ENCODE measurements at places on chromosomes 2 and 18.

DNA sequence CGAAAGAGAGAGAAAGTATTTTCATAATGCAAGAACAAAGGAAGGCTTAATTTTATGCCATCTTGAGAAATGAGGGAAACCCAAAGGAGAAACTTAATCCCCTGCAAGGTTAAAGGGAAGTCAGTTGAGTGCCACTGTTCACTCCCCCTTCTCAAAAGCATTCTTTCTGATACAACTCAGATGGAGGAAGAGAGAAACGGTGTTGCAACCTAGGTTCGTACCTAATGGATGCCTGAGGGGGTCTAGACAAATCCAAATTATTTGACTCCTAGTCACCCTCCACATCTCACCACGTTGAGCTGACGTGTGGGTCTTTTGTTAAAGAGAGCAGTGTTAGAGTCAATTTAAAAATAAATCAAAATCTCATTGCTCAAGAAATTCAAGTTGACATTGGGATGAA is 52.6 kb upstream of the UNC80 start:
- no peak for DNase-seq

- no peak for DNase-seq
Observed at GRCh38 chr2:133517876-133518275, 50.4 kb downstream of the NCKAP5 start.

DNA sequence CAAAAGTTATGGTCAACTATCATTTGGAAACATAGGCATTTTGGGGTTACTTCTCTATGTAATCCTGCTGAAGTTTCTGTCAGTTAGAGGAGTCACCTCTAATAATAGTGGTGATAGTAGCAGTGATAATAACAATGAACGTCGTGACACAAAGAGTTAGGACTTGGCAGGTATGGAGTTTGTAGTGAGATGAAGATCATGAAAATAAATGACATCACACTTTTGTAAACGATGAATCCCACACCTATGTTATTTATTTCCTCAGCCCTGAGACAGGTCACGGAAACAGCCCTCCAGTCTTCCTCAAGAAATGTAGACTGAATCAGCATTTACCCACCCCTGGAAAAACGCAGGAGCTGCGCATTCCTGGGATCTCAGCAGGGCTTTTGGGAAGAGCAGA is 38.8 kb downstream of the TSN start:
- no peak for DNase-seq

- no peak for DNase-seq
Observed at GRCh38 chr18:41395695-41396094, 559.3 kb upstream of the PIK3C3 start.

DNA sequence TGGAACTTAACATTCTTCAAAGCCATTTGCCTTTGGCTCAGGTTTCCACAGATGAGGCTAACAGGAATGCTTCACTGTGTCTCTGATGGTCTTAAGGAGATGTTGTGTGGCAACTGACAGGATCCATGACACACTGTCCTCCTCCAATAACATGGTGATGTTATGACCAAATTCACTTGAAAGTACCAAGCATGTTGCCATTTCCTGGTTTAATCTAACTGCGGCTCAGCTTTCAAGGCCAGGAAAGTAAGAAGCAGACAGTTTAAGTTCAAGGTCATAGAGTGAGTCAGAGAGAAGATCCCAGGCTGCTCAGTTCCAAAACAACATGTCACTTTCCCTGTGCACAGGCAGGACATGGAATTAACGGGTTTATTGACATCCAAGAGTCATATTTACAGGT is 513.6 kb downstream of the STK39 start:
- DNase-seq = no peak

- DNase-seq = no peak
Observed at GRCh38 chr2:145220496-145220895, 700.6 kb upstream of the ZEB2 start.

DNA sequence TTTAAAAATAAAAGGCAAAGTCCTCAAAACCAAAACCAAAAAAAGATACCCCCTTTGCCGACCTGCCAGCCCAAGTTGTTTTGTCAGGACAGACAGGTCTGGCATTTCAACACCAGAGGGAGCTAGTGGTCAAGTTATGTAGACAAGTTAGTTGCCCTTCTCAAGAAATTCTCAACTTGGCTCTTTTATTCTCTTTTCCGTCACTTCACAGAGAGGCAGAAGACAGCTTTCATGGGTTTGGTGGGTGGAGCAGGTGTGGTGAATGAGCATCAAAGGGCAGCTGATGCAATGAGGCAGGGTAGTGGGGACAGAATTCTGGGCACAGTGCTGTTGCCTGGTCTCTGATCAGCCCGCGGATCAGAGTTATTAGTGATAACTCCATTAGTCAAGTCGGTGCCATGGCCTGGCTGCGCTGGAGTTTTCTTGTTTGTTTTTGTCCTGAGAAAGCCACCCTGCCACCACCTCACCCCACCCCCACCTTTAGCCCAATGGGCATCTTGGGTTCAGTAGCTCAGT is 303.7 kb upstream of the EPAS1 start:
- peak; percentile 25 for DNase-seq

DNA sequence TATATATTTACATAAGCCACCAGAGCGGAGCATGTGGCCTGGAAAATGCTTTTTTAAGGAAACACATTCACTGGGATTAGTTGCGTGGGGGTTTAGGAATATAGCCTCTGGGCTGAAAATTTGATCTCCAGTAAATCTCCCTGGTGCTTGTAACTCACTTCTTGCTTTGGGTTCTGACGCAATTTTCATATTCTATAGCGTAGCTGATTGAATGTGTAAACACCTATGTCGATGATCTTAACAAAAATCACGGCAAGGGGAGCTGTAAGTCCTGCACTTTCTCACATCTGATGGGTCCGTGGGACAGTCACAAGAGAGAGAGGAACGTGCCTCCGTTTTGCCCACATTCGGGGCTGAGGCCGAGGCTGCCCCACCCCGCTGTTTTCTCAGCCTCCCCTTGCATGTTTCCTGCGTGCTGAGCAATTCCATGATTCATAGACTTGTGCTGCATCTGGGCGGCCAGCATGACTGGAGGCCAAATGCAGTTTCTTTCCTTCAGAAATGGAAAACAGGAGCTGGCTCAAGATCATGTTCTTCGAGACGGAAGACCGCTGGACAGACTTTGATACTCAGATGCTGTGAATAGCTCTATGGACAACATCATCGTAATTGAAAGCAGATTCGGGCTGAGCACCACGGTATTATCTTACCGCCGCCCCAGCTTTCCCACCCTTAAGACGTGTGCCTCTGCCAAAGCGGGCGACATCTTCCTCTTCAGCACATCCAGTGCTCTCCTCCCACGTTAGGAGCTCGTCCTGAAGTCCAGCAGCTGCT is 109.2 kb downstream of the TMEM18 start:
- no peak for DNase-seq

DNA sequence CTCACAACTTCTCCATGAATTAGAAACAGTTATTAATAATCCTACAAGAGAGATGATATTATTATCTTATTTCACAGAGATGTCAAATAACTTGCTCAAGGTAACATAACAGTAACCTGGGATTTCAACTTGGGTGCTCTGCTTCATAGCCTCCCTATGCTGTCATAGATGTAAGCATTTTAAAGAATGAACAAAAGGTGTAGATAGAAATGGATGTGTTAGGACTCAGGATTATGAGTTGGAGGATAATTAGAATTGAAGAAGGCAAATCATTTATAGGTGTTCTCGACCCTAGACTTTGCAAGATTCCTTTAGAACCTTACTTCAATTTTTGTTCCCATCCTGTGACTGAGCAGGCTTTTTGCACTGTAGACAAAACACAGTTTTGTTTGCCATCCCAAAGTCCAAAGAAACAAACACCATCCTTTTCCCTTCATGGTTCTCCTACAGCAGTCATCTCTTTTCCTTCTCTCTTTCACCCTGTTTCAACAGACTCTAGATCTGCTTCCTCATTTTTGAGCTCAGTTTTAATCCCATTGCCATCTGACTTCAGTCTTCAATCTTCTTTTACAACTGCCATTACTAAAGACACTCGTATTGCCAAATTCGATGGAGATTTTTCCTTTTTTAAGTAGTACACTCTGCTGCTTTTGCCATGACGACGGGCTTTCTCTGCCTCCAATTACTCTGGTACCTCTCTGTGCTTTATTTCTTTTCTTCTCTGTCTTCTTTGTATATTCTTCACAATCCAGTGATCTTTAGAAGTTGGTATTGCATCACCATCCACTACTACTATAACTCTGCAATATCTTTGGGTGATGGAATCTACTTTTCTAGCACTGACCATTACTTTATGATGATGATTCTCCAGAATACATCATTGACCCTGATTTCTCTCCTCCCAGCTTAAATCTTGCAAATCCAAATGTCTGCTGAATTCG is 4.5 kb downstream of the HNMT start:
- DNase-seq = no peak

- DNase-seq = no peak
Observed at GRCh38 chr2:152071092-152071491, 27.8 kb downstream of the CACNB4 start.

- DNase-seq = no peak
Observed at GRCh38 chr2:240956171-240956934, 42.1 kb upstream of the SNED1 start.

GRCh38 chr2:168039881-168040280 is 207.5 kb downstream of the STK39 start:
- DNase-seq = no peak

GRCh38 chr2:50753234-50753633 is 278.7 kb downstream of the NRXN1 start:
- DNase-seq = no peak
